A673 (cell line): ENCODE measurements at places on chromosomes 7 and 10. TPM values are rescaled to one million over a fixed set of nuclear protein-coding genes. Genes with fewer than 3 reads are reported as not detected.

Gene RAB19
- not detected in 2 replicates for total RNA-seq

DNA sequence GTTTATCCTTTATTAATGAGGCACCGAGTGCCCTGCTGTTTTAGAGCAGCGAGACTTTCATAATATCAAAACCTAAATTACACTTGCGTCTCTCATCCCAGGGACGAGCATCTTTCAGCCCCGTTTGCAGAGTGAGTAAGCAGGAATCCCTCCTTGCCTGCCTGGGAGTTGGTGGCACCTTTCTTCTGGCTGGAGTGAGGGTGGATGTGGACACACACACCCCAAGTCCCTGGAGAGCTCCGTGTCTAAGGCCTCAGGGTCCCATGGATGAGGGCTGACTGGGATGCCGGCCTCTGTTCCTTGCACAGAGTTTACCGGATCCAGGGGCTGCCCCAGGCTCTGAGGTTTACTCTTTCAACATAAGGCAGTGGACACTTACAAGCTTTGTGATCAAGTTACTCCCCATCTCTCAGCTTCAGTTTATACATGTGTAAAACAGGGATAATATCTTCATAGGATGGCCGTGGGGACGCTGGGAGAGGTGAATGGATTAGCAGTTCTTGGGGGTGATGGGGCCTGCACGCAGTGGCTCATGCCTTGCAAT, 24.5 kb downstream of the POLL start:
- H3K36me3 ChIP-seq: no peaks in the 10 kb centered on the region
- no peak overlapping the region for H3K27ac ChIP-seq
- H3K4me3 ChIP-seq: no peak overlapping the region
- no peak for DNase-seq

DNA sequence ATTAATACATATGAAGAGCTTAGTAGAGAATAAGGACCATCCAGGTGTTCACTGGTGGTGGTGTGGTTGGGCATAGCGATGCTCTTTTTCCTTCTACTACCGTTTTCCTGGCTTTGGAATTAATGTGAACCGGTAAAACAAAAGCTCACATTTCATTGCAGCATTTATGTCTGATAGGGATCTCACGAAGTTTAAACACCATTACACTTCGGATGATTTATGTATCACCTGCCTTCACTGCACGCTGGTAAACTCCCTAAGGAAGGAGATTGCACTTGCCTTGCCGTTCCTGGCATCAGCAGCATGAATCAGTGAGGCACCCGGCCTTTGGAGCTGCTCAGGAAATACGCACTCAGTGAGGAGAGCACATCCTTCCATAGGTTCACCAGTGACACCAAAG, 47.5 kb downstream of the WIPF3 start:
- no peak for DNase-seq
- H3K4me1 ChIP-seq: peaks cover 4% of the 10 kb centered on the region
- no peak overlapping the region for H3K4me3 ChIP-seq
- H3K36me3 ChIP-seq: no peaks in the 10 kb centered on the region
- no peaks in the 10 kb centered on the region for H3K27me3 ChIP-seq

Gene CDC14C
- total RNA-seq: not detected in 2 replicates

GRCh38 chr7:53521638-53522184, 486.3 kb downstream of the POM121L12 start:
- H3K27me3 ChIP-seq: no peaks in the 10 kb centered on the region
- H3K27ac ChIP-seq: no peak overlapping the region
- H3K4me1 ChIP-seq: no peaks in the 10 kb centered on the region
- DNase-seq: no peak
- H3K36me3 ChIP-seq: no peaks in the 10 kb centered on the region
- H3K4me3 ChIP-seq: no peak overlapping the region

DNA sequence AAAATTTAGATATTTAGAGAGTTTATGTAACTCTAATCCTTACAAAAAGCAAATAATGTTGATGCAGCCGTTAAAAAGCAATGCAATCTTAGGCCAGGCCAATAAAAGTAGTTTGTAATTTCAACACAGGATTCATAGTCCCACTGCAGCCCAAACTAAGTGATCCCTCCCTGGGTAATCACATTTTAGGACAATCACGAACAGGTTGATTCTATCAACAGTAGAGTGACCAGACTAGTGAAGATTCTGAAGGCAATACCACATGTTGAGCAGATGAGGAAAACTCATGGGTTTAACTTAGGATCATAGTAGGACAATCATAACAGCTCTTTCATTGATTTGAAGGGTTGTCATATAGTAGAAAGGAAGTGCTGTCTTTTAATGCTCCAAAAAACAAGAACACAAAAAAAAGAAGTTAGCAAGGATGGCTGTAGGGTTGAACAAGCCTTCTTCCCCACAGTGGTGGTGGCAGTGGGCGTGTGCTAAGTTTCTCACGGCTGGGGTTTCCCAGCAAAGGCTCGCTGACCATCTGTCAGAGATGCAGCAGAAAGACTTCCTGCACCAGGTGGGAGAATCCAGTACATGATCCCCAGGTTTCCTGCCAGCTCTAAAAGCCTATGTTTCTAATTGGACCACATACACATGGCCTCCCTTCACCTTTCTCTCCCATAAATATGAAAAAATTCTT, 212.2 kb downstream of the CHRM2 start:
- no peak for DNase-seq
- H3K36me3 ChIP-seq: no peaks in the 10 kb centered on the region
- H3K27me3 ChIP-seq: no peaks in the 10 kb centered on the region
- H3K4me1 ChIP-seq: peaks cover 3% of the 10 kb centered on the region

DNA sequence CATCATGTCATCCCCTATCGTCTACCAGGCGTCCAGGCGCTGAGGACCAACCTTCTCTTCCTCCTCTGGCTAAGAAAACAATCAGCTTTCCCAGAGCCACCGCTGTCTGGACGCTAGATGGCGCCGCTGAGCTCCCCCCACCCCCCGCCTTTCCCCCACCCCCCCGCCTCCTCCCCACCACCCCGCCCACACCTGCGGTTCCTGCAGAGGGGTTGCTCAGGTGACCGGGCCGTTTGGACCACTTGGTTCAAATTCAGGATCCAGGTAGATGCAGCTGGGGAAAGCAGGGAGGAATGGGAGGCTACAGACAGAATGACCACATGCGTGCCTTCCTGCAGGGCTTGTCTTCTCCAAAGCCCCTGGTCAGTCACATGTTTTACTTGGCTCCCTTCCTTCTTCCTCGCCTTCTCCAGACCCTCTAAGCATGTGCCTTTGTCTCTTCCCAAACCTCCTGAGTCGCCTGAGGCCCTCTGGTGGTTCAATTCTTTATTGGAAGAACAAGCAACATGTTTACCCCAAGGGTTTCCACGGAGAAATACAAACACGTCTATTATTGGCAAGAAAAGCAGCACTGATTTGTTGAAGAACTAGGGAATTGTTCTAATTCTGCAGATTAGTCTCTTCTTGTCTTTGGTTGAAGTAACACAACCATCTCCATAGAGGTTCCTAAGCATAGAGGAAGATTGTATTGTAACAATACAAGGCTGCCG, 24.7 kb downstream of the AOC1 start:
- H3K4me3 ChIP-seq: no peak overlapping the region
- peaks cover 13% of the 10 kb centered on the region for H3K4me1 ChIP-seq
- H3K27me3 ChIP-seq: peaks cover 1% of the 10 kb centered on the region
- no peak overlapping the region for H3K27ac ChIP-seq

DNA sequence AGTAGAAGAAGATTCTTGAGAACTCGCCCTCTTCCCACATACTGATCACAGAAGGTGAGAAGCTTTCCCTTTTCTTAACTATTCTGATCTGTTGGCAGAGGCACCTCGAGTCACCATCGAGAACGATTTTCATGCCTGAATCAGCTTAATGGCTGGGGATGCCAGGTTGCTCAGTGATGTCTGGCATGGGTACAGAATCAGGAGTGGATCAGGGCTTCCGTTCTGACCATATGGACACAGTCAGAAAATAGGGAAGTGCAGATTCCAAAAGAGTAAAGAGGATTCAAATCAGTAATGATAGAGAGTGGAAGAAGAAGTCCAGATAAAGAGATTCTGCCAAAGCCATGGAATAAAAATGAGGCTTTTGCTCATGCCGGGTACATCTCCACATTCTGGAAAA, 52.0 kb upstream of the GRB10 start:
- no peak for DNase-seq
- H3K36me3 ChIP-seq: no peaks in the 10 kb centered on the region
- no peaks in the 10 kb centered on the region for H3K4me1 ChIP-seq
- no peak overlapping the region for H3K4me3 ChIP-seq

- H3K27me3 ChIP-seq: no peaks in the 10 kb centered on the region
- H3K4me3 ChIP-seq: peak overlapping the region; percentile 65
- H3K27ac ChIP-seq: peak overlapping the region; percentile 97
- DNase-seq: no peak
- no peaks in the 10 kb centered on the region for H3K36me3 ChIP-seq
Observed at GRCh38 chr7:143379611-143380259, 1.4 kb upstream of the ZYX start.

DNA sequence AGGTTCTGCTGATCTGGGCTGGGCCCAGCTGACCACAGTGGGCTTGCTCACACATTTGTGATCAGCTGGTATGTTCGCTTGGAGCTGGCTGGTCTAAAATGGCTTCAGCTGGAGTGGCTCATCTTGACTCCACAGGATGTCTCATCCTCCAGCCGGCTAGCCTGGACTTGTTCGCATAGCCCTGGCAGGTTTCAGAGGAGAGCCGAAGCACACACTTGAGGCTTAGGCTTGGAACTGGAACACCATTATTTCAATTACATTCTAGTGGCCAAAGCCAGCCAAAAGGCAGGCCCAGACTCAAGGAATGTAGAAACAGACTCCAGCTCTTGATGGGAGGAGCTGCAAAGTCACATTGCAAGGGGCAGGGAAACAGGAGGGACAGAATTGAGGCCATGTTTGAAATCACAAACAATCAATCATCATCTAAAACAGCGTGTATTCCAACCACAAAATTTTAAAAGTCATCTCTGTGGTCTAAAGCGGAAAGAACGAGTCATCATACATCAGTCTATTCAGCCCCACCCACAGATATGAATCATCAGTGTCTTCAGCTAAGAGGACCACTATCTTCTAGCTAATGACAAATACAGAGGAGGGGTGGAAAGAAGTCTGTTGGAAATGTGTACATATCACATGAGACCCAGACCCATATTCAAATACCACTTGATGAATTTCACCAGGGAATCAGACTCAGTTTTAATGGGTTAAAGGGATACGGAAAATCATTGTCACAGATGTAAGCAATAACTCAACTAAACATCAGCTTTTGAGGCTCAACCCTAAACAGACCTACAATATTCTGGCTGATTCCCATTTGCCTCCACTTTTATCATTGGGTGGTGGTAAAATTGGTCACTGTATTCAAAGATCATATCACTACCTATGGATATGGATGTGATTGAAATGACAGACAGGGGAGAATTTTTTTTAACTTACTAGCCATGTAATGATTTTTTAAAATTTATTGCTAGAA, 139.0 kb upstream of the MKLN1 start:
- no peaks in the 10 kb centered on the region for H3K36me3 ChIP-seq
- no peak overlapping the region for H3K4me3 ChIP-seq
- no peaks in the 10 kb centered on the region for H3K4me1 ChIP-seq
- DNase-seq: peak; percentile 83
- H3K27ac ChIP-seq: no peak overlapping the region

DNA sequence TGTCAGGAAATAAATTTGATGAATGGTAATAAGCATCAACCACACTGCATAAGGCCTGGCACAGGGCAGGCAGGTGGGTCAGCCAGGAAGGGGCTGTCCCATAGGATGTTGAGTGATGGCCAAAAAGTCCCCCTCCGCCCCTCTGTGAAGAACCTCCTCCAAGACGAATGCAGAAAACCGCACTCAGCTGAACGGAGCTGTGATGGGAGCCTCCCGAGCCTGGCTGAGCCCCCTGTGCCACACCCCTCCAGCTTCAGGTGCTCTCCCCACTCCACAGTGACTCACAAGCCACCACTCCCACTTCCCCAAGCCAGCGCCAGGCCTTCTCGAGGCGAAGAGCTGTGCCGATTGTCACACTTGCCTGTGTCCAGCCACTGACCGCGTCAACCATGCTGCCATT, 184.2 kb downstream of the MAD1L1 start:
- H3K36me3 ChIP-seq: no peaks in the 10 kb centered on the region
- DNase-seq: no peak
- H3K4me1 ChIP-seq: peaks cover 8% of the 10 kb centered on the region
- no peaks in the 10 kb centered on the region for H3K27me3 ChIP-seq
- H3K4me3 ChIP-seq: no peak overlapping the region

GRCh38 chr10:132572545-132572937, 35.0 kb downstream of the INPP5A start:
- no peak overlapping the region for H3K27ac ChIP-seq
- H3K27me3 ChIP-seq: no peaks in the 10 kb centered on the region
- no peaks in the 10 kb centered on the region for H3K36me3 ChIP-seq
- no peak overlapping the region for H3K4me3 ChIP-seq
- no peak for DNase-seq

DNA sequence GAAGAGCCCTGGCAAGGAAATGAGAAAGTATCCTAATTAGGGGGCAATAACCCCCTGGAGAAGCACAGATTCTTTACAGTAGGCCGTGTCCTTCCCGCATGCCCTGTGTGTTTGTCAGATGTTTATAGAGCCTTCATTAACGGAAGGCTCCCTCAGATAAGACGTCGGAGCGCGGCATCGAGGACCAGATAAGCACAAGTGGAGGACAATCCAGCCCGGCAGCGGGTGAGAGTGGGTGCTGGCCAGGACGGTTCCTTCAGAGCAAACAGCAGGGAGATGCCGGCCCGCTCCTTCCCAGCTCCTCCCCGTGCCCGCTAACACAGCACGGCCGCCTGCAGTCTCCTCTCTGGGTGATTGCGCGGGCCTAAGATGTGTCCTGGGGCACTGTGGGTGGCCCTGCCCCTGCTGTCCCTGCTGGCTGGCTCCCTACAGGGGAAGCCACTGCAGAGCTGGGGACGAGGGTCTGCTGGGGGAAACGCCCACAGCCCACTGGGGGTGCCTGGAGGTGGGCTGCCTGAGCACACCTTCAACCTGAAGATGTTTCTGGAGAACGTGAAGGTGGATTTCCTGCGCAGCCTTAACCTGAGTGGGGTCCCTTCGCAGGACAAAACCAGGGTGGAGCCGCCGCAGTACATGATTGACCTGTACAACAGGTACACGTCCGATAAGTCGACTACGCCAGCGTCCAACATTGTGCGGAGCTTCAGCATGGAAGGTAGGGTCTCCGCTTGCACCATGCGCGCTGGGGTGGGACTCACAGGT, at the start of gene GDF2:
TSS of gene GDF2 (plus strand) at position 155 of the 762 bp plus-strand sequence. CDS start at position 370, 215 bp downstream.
- no peaks in the 10 kb centered on the region for H3K27me3 ChIP-seq
- no peak for DNase-seq
- H3K36me3 ChIP-seq: no peaks in the 10 kb centered on the region
- H3K27ac ChIP-seq: no peak within 1 kb of the TSS

Gene SLC13A1
- total RNA-seq: not detected in 2 replicates

Gene PLEKHS1
- 0.09 TPM in 1 of 2 replicates, not detected in the other for total RNA-seq

- H3K4me1 ChIP-seq: peaks cover 3% of the 10 kb centered on the region
- no peaks in the 10 kb centered on the region for H3K27me3 ChIP-seq
- H3K36me3 ChIP-seq: no peaks in the 10 kb centered on the region
- no peak overlapping the region for H3K27ac ChIP-seq
Observed at GRCh38 chr10:132705943-132706342, 80.0 kb downstream of the NKX6-2 start.

DNA sequence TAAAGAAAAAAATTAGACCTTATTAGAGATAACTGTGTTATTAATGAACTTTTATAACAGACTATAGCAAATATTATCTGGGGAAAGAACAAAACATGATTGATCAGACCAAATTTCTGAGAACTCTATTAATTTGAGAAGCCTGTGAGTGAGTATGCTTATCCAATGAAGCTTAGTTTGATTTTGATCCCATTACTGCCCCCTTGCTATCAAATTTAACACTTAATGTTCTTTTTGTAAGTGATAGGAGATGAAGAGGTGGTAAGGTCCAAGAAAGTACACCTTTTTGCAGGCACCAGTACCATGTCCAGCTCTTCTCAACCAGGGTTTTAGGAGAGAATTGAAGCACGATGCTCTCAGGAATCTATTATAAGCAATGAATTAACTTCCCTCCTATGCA, 49.9 kb downstream of the ZNF365 start:
- DNase-seq: peak; percentile 39
- H3K4me3 ChIP-seq: no peak overlapping the region
- H3K27ac ChIP-seq: no peak overlapping the region
- no peaks in the 10 kb centered on the region for H3K36me3 ChIP-seq
- H3K4me1 ChIP-seq: peaks cover 11% of the 10 kb centered on the region
- H3K27me3 ChIP-seq: no peaks in the 10 kb centered on the region
